Immature natural killer cell (primary cell): ENCODE measurements at places on chromosomes 3 and 15.

GRCh38 chr3:188673646-188674186, 498.1 kb upstream of the TPRG1 start:
- H3K4me1 ChIP-seq, result peaks cover 27% of the 10 kb centered on the region
- no peaks in the 10 kb centered on the region for H3K27me3 ChIP-seq
- H3K27ac ChIP-seq, result no peak overlapping the region
- H3K36me3 ChIP-seq, result peaks cover 11% of the 10 kb centered on the region

DNA sequence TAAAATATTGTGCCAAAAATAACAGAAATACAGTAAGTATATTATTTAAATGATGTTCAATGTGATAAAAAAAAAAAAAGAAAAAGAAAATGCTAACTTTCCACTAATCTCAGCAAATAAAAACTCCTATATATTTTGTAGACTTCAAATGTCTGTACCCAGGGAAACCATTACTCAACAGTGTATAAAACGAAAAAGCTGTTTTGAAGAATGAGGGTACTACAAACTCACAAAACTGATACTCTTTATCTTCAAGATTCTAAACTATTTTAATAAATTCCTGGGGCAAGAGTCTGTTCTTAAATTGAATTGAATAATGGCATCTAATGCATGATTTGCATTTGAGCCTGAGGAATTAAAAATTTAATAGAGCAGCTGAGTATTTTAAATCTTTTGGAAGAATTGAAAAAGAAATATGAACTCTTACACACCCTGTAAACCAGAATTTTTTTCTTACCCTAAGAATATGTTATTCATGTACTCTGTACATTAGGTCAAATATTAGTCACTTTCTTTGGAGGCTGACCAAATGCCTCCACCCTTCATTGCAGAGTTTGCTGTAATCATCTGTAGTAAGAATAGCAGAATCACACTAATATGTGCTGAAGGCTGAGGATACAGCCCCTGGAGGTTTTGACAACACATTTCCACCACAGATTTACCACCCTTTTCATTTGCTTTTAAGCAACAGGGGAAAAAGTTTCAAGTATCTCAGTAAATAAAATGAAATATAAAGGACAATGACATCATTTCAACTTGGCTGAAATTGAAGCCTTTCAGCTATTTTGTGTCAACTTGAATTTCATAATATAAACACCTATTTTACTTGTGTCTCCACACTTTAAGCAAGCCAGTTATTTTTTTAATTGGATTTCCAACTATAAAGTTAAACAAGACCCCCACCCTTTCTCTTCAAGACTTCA, 79.7 kb downstream of the FBN1 start:
- H3K4me3 ChIP-seq, result no peak overlapping the region
- H3K4me1 ChIP-seq, result no peaks in the 10 kb centered on the region
- DNase-seq, result no peak
- H3K27ac ChIP-seq, result no peak overlapping the region
- peaks cover 16% of the 10 kb centered on the region for H3K27me3 ChIP-seq
- no peaks in the 10 kb centered on the region for H3K36me3 ChIP-seq

GRCh38 chr3:177906126-177906511, 630.1 kb upstream of the KCNMB2 start:
- H3K27ac ChIP-seq, result no peak overlapping the region
- no peaks in the 10 kb centered on the region for H3K36me3 ChIP-seq
- no peaks in the 10 kb centered on the region for H3K4me1 ChIP-seq
- DNase-seq, result no peak

GRCh38 chr15:80536716-80537115, 132.5 kb downstream of the ARNT2 start:
- no peak overlapping the region for H3K27ac ChIP-seq
- DNase-seq, result no peak
- H3K4me1 ChIP-seq, result no peaks in the 10 kb centered on the region
- H3K4me3 ChIP-seq, result no peak overlapping the region
